Activated B cell treated with CpG ODN at 0.5 μM for 24 hours (primary cell): ENCODE measurements at places on chromosomes 3 and 15.

- DNase-seq: no peak
Measured at GRCh38 chr3:171489348-171489747, 29.1 kb upstream of the TNIK start.

DNA sequence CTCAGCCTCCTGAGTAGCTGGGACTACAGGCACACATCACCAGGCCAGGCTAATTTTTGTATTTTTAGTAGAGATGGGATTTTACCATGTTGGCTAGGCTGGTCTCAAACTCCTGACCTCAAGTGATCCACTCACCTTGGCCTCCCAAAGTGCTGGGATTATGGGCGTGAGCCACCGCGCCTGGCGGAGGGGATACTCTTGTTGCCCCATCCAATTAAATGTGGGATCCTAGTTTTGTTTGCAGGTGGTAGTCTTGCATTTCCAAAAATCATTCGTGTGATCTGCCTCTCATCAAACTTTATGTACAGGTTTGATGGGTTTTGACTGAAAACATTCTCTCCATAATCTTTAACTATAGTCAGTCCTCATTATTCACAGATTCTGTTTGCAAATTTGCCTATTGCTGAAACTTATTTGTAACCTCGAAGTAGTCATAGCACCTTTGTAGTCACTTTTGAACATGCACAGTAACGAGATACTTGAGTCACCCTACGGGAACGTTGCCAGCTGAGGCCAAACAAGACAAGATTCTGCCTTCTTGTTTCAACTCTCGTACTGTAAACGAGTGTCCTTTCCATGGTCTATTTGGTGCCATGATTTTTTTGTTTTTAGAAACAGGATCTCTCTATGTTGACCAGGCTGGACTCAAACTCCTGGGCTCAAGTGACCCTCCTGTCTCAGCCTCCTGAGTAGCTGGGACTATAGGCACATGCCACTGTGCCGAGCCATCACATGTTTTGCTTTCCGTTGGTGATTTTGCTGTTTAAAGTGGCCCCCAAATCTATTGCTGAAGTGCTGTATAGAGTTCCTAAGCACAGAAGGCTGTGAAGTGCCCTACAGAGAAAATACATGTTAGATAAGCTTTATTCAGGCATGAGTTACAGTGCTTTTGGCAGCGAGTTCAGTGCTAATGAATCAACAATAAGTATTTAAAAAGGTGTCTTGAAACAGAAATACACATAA is 8.1 kb upstream of the MAPK6 start:
- no peak for DNase-seq

DNA sequence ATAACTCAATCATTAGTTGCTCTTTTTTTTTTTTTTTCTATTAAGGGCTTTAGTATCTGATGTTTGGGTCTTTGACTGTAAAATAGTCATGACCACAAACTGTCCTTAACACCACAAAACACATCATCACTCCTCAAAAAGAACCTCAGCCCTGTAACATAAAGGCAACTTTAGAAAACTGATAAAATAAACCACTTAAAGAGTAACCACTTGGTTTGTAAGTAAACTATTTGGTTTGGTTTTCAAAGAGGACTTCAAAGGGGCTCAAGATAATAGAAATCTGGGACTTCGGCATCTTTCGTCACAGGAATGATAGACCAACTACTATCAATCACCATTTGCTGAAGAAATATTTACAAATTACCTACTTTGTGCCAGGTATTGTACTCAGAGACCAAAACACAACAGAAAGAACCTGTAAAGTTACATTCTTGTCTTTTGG is 167.8 kb downstream of the FOXP1 start:
- DNase-seq: no peak

DNA sequence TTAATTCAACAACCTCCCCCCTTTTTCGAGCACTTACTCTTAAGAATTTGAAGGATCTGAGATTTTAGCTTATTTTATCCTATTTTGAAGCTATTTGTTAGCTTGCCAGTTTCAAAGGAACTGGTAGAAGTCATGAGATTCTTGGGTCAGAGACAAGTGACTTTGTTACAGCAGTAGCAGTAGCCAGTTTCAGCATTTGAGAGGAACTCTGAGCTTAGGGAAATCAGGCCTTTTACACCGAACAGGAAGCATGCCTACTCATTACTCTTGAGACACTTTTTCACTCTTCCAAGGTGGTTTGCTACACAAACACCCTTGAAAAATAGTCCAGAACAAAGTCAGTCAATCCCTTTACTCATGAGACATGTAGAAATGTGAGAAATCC is 24.5 kb upstream of the TM4SF1 start:
- no peak for DNase-seq

DNA sequence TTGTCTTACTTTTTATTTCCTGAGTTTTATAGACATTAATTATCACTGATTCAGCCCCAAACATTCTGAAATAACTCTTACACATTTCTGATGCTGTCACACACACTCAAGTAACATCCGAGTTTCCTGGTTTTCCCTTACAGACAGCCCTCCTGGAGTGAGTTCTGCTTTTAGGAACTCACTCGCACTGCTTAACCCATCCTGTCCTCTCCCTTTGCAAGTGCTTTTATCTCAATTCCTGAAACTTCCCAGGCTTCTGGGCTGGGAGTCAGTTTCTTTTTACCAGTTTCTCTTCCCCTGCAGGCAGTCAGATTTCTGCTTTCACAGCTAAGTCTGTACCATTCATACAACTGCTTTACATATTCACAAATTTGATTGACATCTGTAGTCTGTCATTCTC is 15.6 kb upstream of the SH3GL3 start:
- no peak for DNase-seq

GRCh38 chr3:149604125-149604875 is 53.5 kb downstream of the WWTR1 start:
- DNase-seq: no peak

DNA sequence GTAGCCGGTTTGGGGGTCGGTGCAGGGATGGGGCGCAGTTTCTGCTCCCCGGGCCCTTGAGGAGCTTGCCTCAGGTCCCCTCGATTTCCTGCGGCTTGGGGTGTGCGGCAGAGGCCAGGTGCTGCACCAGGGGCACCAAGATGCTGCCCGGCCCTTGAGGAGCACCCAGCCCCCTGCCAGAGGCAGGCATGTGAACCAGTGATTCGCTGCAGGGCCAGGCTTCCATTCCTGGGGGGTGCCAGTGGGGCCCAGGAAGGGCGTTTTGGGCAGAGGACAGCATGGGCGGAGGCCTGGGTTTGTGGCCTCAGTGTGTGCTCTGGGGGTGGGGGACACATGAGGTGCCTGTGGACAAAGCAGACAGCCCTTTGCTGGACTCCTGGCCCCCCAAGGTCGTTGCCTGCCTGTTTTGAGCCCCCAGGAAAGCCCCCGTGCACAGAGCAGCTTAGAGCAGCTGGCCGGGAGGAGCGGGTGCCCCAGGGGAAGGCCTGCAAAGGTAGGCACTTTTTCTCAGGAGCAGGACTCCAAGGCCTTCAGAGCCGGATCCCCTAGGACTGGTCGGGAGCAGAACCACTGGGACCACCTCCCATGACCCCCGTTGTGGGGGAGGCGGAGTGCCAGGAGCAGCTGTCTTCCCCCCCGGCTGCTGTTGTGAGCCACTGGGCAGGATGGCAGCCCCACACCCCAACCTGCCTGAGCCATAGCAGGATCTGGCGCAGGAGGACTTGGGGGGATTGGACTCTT is 1.6 kb downstream of the PLXNA1 start:
- DNase-seq: no peak

DNA sequence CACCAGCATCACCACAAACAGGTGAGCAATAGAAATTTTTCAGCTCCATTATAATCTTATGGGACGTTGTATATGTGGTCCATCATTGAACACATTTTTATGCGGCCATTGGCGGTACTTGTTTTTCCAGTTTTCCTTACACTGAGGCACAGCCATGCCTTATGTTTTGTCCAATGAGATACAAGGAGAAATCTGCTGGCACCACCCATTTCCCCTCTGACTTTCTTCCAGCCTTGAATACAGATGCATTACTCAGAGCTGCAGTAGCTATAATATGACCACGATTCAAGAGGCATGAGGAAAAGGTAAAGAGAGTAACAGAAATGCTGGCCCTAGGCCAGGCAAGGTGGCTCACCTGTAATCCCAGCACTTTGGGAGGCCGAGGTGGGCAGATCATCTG is 9.0 kb upstream of the PIK3R4 start:
- no peak for DNase-seq

DNA sequence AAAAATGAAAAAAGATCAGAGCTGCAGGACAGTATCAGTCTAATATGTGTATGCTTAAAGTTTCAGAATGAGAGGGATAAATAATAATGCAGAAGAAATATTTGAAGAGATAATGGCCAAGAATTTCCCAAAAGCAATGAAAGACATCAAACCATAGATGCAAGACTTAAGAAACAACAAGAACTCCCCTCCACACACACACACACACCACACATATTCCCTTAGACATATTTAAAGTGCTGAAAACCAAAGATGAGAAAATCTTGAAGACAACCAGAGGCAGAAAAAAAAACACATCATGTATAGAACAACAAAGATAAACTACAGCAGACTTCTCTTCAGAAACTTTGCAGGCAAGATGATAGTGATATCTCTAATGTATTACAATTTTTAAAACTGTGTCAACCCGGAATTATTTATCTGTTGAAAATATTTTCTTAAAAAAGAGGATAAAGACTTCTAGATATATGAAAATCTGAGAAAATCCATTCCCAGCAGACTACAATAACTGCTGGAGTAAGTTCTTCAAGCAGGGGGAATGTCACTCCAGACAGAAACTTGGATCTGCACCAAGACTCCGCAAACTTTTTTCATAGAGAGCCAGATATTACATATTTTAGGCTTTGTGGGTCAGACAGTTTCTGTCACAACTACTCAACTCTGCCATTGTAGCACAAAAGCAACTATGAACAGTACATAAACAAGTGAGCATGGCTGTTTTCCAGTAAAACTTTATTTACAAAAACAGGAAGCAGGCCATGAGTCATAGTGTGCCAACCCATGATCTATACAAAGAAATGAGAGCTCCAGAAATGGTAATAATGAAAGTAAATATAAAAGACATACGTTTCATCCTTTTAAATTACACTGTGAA is 223.4 kb upstream of the CGNL1 start:
- DNase-seq: no peak

DNA sequence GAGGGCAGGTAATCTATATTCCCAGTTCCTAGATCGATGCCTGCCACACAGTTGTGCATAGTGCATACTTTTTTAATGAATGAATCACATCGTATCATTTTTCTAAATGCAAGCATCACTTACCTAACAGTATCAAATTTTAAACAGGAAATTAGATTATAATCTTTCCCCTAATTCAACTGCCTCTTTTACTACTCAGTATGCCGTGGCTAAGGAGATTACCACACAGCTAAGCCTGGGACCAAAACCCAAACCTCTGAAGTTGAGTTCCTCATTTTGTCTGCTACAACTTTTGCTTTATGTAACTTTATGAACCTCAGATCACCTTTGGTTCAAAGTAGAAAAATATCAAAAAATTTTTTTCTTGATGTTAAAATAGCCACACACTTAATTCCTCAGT is 53.2 kb upstream of the FNDC3B start:
- DNase-seq: no peak

- no peak for DNase-seq
Measured at GRCh38 chr3:175956964-175957363, 1097.8 kb downstream of the NAALADL2 start.

DNA sequence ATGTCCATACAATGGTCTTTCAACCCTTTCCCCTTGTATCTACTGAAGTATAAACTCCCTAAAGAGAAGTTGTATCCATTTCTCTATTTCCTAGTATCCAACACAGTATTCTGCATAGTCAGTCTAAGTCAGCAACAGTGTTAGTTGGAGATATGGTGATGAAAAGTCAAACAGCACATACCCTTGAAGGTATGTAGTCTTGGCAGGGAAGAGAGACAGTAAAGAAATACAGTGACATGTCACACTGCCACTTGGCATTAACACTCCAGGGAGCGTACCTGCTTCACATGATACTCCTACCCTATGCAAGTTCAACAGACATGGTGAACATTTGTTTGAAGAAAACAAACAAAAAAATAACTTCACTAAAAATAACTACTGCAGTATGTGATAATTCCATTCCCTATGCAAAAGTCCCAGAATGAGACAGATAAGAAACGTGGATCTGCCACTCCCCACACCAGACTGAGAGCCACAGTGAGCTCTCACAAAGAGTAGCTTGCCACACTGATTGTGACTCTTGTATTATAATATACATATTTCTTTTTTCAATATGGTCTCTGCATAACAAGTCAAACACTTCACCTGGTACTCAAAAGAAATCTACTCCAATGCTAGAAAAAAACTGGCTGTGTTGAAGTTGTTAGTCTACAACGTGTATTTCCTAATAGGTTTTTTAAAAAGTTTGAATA is 5.9 kb downstream of the PDCD10 start:
- DNase-seq: no peak

DNA sequence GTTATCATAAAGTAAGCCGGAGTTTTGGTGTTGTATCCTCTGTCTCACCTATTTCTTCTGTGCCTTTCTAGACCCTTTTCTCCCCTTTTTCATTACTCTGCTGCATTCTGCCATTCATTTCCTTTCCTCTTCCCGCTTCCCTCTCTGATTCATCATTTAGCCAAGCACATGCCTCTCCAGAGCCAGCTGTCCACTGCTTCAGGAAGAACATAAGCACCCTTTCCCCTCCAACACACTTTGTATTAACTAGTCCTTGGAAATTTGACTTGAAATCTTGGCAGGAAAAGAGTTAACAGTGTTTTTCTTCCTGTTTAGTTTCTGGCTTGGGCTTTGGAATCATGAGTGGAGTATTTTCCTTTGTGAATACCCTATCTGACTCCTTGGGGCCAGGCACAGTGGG is 9.7 kb downstream of the APH1B start:
- DNase-seq: no peak

DNA sequence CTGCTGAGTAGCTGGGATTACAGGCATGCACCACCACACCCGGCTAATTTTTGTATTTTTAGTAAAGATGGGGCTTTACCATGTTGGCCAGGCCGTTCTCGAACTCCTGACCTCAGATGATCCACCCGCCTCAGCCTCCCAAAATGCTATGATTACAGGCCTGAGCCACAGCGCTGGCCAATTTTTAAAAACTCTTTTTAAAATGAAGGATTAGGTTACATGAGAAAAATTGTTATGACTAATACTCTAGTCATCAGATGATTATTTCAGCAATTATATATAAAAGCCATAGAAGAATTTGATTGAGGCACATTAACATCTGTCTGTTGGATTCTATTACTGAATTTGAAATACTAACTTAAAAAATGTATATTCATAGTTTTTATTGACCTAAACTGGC is 134.1 kb upstream of the MNS1 start:
- DNase-seq: no peak

- DNase-seq: no peak
Measured at GRCh38 chr3:124246376-124246775, 254.5 kb upstream of the ROPN1 start.

- DNase-seq: peak; percentile 79
Measured at GRCh38 chr15:31263751-31264558, 62.7 kb upstream of the KLF13 start.

GRCh38 chr3:15092686-15093085 is 6.3 kb downstream of the RBSN start:
- no peak for DNase-seq
